Activated naive CD4-positive, alpha-beta T cell treated with anti-CD3 and anti-CD28 coated beads, Interleukin-2, amount 50 U/mL, for 72 hours (primary cell): ENCODE measurements at places on chromosomes 7 and 10.

- peak; percentile 46 for DNase-seq
These were observed 4.8 kb upstream of the TRDMT1 start for GRCh38 chr10:17206210-17206709.

- DNase-seq, result no peak
These were observed 502.4 kb downstream of the GRID1 start for GRCh38 chr10:85864173-85864549.

DNA sequence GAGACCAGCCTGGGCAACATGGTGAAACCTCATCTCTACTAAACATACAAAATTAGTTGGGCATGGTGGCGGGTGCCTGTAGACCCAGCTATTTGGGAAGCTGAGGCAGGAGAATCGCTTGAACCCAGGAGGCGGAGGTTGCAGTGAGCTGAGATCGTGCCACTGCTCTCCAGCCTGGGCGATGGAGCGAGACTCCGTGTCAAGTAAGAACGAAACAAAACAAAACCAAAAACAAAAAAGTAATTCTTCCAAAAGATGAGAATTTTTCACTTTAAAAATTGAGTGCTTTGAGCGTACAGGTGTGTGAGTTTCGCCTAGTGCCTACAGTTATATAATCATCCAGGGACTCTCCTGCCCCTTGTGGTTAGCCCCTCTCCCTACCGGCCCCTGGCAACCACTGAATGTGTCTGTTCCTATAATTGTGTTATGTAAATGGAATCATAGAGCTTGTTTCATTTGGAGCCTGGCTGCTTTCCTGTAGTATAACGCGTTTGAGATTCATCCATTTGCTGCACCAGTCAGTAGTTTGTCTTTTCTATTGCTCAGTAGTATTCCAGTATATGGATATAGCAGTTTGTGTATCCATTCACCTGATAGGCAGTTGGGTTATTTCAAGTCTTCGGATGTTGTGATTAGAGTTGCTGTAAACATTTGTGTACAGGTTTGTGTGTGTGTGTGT is 80.0 kb downstream of the RBM33 start:
- no peak for DNase-seq

DNA sequence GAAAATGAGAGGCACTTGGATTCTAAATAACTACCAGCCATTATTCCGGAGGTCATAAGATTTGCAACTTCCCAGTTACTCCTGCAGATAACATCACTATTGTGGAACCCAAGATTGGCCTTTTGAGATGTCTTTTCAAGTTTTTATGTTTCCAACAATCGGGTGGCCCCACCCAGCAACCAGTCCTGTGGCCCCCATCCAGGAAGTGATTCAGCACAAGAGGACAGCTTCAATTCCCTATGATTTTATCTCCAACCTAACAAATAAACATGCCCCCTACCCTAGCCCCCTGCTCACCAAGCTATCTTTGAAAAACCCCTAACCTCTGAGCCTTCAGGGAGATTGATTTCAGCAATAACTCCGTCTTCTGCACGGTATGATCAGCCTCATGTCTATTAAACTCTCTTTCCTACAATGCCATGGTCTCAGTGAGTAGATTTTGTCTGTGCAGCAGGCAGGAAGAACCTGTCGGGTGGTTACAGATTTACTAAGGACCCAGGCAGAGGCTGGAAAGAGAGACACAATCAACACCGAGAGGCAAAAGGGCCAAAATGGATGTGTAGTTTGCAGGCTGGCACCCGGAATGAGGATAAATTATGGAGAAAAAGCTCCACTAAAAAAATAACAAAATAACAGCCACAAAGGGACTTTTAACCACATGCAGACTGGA is 83.9 kb upstream of the UNC5B start:
- no peak for DNase-seq

DNA sequence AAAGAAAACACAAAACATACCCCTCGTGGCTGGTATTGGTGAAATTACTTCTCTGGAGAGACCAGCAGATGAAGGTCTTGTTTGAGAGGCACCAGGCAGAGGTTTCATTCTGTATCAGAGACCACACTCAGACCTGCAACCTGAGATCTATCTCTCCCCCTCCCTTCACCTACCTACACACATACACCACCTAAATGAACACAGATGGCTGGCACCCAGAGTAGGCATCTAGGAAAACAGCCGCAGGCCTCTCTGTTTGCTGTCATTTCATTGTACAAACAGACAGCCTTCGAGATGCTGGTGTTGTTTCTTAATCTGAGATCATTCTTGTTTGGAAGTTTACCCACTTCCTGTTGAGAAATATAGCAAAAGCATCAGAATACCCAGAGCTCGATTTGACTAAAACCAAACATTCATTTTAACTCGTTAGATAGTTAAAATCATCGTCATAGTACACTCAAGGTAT is 173.9 kb upstream of the SLC25A13 start:
- no peak for DNase-seq

- DNase-seq, result no peak
These were observed 70.0 kb downstream of the AMPH start for GRCh38 chr7:38561166-38561565.

GRCh38 chr7:31094271-31094670 is 42.2 kb downstream of the ADCYAP1R1 start:
- no peak for DNase-seq
